H54 (cell line): ENCODE measurements at places on chromosomes 5 and 9.
A peak's percentile ranks its signal among the peaks of the same experiment; 100 is the strongest.

DNA sequence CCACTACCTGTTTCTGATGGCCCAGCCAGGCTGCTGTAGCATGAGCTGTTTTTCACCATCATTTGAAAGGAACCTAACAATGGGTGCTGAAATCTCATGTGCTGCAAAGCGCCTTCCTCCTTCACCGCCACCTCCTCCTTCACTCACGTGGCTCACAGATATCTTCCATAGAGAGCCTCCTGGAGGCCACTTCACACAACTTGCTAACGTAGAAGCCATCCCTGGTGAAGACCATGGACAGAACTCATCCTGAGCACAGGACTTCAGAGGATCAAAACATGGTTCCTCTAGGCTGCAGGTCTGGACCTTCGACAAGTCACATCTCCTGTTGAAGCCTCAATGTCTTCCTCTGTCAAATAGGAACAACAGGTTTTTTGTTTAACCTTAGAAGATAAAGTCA lies 155.5 kb upstream of the RAD23B start:
- no peak for DNase-seq

DNA sequence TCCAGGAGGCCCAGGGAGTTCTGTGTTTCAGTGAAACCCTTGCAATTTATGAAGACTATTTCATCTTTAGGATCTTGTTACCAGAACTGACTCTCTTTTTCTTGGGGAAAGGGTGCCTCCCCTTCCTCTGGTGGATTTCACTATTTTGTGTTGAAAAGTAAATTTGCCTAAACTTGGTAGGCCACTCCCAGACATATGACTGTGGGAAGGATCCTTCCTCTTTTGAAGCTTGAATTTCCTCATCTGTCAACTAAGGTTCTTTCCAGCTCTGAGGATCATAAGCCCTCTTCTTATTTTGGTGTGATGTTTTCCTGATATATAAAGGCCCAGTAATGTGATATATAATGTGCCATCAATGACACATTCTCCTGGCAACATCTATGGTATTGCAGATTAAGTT lies 59.1 kb upstream of the ZFAND5 start:
- DNase-seq: no peak

GRCh38 chr9:106696804-106697203 lies 166.2 kb upstream of the ZNF462 start:
- no peak for DNase-seq

GRCh38 chr5:39191216-39191615 lies 28.1 kb downstream of the FYB1 start:
- DNase-seq: no peak

DNA sequence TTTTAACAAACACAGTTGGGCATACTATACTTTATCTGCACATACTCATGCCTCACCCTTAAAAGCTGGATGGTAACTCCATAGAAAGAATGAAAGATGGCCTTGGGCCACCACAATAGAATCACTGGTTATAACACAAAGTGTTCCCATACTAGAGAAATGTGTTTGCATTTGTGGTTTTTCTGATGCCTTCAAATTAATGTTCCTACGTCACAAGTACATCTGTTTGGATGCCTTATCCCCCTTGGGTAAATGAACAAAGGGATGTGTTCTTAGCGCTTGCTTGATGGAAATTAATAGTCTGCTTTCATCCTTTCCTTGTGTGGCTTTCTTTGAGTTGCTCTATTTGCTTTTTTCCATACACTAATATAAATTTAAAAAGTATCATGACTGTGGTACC lies 291.1 kb upstream of the PDE4D start:
- DNase-seq: no peak

DNA sequence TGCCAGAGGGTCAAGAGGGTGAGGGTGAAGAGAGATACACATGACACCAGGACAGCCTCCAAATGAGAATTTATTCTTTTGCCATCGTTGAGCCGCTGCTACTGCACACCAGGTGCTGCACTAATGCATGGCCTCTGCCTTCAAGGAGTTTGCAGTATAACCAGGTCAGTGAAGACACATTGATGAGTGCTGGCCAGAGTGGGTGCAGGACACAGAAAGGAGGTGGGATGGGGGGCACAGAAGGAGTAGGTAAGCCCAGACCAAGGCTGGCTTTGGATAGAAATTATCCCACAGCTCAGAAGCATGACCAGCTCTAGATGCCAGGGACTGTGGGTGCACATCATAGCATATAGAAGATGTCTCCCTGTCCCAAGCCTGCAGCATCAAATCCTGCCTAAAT lies 38.0 kb downstream of the FOXI1 start:
- no peak for DNase-seq

- DNase-seq: no peak
Observed at GRCh38 chr9:20478786-20479185, 143.5 kb downstream of the MLLT3 start.

DNA sequence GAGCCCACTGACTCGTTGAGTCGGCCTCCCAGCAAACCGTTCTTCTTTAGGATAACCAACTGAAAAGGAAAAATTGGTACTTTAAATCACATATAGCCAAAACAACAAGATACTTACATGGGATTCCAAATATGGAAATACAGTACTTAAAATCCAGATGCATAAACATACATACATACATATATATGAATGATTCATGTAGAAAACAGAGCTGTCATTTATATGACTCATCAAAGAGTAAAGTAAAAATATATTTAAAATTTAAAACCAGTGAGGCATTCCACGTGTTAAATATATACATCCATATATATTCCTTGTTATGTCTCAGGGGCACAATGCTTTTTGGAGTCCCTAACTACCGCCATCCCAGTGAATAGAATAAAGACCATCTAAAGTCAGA lies 36.7 kb downstream of the DMGDH start:
- no peak for DNase-seq

- DNase-seq: no peak
Observed at GRCh38 chr5:163489055-163489744, 16.2 kb upstream of the MAT2B start.

- DNase-seq: no peak
Observed at GRCh38 chr9:127753148-127753547, 18.1 kb upstream of the TOR2A start.

DNA sequence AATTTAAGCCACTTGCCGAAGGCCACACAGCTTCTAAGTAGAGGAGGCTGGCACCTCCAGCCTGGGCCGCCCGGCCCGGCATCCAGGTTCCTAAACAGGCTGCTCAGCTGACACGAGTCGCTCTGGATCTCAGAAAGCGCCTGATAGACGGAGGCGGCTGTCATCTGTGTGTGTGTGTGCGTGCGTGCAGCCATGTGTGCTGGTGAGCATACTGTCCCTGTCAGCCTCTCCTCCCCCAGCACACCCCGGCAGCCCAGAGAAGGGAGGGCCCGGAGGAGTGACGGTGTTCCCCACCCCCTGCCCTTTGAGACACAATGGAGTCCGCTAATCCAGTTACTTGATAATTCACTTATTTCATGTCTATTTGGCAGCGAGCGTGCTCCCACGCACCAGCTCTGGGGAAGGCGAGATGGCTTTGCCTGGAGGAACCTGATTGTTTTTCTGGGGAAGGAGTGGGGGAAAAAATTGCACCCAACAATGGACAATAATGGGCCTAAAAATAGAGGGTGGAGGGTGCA lies 20.0 kb downstream of the NTNG2 start:
- no peak for DNase-seq

GRCh38 chr5:17882760-17883488 lies 248.7 kb downstream of the TAF11L14 start:
- DNase-seq: no peak

- no peak for DNase-seq
Observed at GRCh38 chr9:7980691-7981289, 181.2 kb upstream of the DMAC1 start.

- no peak for DNase-seq
Observed at GRCh38 chr5:66701244-66701643, 105.1 kb downstream of the MAST4 start.

DNA sequence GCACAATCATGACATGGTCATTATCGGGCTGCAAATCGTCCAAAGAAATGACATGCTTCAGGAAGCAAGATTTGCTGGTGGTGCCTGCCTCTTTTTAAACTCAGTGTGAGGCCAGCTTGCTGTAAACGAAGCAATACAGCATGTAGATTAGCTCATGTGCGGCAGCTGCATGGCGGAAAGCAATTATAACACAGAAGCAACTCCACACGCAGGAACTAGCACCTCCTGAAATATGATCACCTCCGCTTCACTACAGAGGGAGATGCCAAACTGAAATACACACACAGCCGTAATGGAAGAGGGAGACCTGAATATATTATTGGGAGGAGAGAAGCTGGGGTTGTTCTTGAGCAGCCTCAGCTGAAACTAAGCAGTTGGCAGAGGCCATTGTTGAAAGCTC lies 312.5 kb downstream of the PSAT1 start:
- no peak for DNase-seq

DNA sequence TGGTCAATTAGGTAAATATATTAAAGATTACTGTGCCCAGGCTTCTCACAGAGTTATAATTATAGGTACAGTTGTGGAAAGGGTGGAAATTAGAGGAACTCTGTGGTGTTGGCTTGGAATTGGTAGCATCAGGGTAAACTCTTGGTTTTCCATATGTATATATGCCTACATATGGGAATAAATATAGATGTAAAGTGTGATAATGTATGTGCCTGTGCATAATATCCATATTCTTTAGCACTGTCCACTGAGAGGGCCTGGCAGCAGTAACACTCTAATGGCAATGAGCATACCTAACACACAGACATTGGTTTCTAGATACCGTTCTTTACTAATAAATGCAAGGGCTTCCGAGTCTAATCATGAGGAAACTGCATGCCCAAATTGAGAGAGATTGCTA lies 4.0 kb upstream of the PTPDC1 start:
- no peak for DNase-seq

- DNase-seq: peak; percentile 3
Observed at GRCh38 chr9:24516463-24516862, 29.2 kb downstream of the IZUMO3 start.

DNA sequence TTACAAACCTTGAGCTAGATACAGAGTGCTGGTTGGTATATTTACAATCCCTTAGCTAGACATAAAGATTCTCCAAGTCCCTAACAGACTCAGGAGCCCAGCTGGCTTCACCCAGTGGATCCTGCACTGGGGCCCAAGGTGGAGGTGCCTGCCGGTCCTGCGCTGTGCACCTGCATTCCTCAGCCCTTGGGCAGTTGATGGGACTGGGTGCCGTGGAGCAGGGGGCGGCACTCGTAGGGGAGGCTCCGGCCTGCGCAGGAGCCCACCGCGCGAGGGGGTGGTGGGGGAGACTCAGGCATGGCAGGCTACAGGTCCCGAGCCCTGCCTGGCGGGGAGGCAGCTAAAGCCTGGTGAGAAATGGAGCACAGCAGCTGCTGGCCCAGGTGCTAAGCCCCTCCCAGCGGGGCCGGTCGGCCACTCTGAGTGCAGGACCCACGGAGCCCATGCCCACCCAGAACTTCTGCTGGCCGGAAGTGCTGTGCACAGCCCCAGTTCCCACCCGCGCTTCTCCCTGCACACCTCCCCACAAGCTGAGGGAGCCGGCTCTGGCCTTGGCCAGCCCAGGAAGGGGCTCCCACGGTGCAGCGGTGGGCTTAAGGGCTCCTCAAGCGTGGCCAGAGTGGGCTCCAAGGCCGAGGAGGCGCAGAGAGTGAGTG lies 1464.7 kb downstream of the EFNA5 start:
- DNase-seq: no peak

DNA sequence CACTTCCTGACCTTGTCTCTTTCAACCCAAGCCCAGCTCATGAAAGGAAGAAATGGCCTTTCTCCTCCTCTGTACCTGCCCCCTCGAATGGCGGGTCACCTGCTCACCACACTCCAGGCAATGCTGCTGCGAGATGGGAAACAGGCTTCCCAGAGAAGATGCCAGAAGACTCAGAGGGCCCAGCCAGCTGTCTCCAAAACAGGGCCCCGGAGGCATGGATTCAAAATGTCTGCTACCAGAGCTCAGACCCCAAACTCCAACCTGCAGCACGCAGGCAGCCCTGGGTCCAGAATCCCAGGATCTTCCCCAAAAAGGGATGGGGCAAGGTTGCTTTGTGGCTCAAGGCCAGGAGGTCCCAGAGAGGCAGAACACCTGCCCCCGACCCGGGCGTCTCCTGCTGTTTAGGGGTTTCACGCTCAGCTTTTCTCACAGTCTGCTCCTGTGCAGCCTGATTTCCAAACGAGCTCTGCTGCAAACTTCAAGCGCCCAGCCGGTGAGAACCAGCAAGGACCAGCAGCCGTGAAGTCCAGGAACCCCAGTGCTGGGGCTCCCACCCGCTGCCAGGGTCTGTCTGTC lies 42.5 kb downstream of the VAV2 start:
- DNase-seq: no peak

DNA sequence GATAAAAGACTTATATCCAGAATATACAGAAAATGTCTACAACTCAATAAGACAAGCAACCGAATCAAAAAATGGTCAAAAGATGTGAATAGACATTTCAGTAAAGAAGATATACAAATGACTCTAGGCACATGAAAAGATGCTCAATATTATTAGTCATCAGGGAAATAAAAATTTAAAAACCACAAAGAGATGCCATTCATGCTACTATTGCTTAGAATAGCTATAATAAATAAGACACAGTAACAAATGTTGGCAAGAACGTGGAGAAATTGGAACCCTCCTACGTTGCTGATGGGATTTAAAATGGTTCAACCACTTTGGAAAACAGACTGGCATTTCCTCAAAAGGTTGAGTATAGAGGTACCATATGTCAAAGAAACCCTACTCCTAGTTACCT lies 39.8 kb downstream of the POLK start:
- DNase-seq: no peak

DNA sequence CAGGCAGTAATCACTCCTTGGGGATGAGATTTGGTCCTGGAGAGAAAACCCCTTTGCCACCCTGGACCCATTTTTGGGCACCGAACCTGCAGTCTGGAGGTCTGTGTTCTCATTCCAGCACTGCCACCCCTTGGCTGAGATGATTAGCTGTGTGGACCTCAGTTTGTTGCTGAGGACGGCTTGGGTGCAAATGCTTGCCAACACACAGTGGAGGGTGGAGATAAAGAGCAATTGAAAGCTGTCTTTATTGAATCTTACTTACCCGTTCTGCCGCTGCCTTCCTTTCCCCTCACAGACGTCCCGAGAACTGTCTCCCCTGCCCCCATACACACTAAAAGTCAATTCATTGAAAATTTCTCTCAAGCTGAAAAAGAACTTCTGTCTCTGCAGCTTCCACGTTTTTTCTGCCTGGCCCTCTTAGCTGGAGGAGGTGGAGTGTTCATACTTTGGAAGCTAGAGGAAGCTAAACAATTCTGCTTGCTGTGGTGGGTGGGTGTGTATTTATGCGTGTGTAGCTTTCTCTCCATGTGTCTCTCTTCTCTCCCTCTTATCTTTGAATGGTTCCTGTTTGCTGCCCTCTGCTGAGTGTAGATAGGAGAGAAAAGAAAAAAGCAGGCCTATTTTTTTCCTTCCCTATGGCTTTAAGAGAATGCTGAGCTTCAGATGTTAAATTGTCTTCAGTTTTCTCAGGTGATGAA lies 6.6 kb downstream of the GALNT10 start:
- no peak for DNase-seq

DNA sequence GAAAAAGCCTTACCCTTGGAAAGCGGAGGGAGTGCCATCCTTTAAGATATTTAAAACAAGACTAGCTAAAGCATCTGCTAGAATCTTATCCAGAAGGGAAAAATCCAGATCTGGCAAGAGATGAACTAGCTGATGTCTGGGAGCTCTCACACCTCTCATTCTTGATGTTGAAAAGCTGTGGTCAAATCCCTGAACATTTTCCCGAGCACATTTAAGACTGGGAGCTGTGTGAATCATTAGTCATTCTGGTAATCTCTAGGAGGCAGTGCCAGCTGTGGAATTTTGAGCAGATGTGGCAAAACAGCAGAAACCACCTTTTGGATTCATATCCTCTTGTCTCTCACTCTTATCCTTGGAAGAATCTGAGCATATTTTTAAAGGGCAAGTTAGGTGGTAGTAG lies 218.0 kb downstream of the MAN2A1 start:
- no peak for DNase-seq

GRCh38 chr9:34580358-34580757 lies 9.2 kb downstream of the CNTFR start:
- DNase-seq: no peak

GRCh38 chr9:27853529-27853928 lies 280.2 kb upstream of the C9orf72 start:
- DNase-seq: no peak
